ENCODE measurements at places on chromosomes 2 and 18.

GRCh38 chr2:223196331-223196730 lies 144.3 kb downstream of the KCNE4 start:
- no peak for DNase-seq

GRCh38 chr2:182301093-182301492 lies 125.7 kb downstream of the PDE1A start:
- no peak for DNase-seq

DNA sequence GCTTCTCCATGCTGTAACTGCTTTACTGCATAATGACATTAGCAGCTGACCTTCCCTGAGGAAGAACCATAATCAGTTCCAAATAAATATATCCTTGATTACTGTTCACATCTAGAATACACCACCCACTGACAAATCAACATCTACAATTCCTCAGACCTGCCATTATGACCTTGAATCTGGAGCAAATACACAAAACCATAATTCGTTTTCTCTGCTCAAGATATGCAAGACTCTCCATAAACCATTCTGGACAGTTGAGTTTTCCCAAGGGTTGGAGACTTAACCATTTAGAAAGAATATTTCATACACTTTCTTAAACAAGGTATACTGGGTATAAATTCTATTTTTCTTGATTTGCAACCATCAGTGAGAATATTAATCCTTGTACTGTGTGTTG lies 11.8 kb downstream of the C2orf76 start:
- DNase-seq, result no peak

DNA sequence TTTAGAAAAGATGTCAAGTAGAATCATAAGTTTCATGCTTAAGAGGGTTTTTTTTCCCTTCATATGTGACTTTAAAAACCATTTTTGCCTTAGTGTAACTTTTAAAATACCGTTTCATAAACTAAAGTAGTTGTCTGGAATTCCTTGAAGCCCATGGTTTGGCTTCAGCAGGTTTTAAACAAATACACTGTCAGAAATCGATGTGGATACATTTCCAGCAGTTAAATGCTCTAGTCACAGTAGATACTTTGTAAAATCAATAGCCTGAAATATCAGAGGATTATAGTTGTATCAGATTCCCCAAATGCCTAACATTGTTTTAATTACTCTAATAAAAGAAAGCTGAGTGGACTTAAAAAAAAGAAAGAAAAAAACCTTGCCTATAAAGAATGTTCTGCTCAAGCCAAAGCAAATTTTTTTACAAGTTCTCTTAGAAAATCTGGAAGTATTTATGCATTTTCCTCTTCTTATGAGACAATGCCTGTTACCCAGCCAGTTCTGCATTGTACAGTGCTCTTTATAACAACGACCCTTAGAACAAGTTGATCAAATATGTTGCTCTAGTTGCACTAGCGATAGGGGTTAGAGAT lies 260.5 kb downstream of the LTBP1 start:
- no peak for DNase-seq

GRCh38 chr2:212548455-212548819 lies 9.8 kb upstream of the ERBB4 start:
- no peak for DNase-seq

DNA sequence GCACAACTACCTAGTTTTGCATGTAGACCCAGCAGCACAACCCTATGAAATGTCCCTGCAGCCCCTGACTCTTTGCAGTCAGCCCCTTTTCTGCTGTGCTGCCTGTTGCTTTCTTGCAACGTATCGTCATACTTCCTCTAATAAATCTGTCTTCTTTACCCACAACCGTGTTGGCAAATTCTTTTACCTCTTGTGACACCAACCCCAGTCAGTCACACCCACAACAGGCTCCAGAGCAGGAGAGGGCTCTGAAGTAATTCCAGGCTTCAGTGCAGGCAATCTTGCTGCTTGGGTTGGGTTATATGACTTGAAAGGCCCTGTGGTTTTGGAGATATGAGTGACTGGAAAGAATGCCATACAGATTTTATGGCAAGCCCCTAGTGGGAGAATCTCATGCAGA lies 79.1 kb upstream of the KCNH7 start:
- no peak for DNase-seq

GRCh38 chr18:50562686-50563085 lies 2.8 kb downstream of the MAPK4 start:
- DNase-seq, result no peak

GRCh38 chr2:16046649-16047048 lies 106.3 kb downstream of the MYCN start:
- DNase-seq, result no peak

DNA sequence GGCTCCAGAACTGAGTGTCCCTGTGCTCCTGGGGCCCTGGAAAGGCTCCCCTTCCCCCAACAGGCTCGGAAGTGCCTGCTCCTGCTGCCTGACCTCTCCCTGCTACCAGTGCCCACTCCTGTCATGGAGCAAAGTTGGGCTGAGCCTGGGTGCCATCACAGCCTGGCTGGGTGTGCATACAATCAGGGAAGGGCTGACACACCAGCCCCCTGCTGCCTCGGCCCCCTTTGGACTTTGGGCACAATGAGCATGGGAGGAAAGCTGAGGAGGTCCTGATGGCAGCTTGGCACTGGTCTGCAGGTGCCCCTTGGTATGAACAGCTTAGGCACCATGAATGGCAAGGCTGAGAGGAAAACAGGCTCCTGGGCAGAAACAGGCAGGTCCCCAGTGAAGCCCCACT lies 405.0 kb downstream of the PID1 start:
- no peak for DNase-seq

- DNase-seq, result no peak
These were observed 437.7 kb downstream of the SATB2 start for GRCh38 chr2:199019898-199020507.

DNA sequence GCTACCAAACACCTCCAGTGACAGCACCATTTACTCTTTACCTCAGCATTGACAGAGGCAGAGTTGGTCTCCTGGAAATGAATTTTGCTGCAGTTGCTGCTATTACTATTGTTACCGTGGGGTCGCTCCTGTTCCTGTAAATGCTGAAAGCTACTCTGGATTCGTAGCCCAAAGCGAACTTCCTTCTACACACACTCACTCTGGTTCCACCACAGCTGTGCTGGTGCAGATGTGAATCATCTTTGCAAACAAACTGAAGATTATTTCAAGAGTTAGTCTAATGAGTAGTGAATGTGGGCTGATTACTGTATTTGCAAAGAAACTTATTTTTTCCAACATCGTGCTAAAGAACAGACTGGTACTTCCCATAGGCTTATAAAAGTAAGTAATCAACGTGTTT lies 304.0 kb downstream of the LPIN1 start:
- no peak for DNase-seq

GRCh38 chr2:60837123-60837522 lies 44.3 kb upstream of the REL start:
- DNase-seq, result no peak

GRCh38 chr2:79292239-79292957 lies 132.8 kb upstream of the REG3A start:
- no peak for DNase-seq

GRCh38 chr2:59168766-59169165 lies 927.6 kb upstream of the FANCL start:
- DNase-seq, result no peak

GRCh38 chr2:199197448-199197847 lies 260.3 kb downstream of the SATB2 start:
- DNase-seq, result no peak

DNA sequence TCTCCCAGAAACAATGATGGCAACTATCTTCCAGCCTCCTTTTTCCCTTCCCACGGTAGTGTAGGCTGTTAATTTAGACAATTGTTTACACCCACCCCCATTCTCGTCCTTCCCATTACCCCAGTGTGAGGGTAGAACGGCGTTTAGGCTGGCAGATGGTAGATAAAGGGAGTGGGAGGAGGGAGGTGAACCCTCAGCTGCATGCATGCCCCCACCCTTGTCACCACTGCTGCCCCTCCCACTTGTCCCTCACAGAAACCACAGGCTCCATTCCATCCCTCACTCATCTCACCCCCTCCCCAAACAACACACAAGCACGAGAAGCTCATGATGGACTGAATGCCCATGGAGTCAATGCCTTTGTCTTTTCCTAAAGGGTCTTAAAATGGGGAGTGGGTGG lies 107.9 kb upstream of the PARD3B start:
- DNase-seq, result no peak

GRCh38 chr2:239035361-239035814 lies 187.5 kb downstream of the TWIST2 start:
- DNase-seq, result peak; percentile 58

- DNase-seq, result no peak
These were observed 154.1 kb upstream of the RBBP8 start for GRCh38 chr18:22778996-22779395.

DNA sequence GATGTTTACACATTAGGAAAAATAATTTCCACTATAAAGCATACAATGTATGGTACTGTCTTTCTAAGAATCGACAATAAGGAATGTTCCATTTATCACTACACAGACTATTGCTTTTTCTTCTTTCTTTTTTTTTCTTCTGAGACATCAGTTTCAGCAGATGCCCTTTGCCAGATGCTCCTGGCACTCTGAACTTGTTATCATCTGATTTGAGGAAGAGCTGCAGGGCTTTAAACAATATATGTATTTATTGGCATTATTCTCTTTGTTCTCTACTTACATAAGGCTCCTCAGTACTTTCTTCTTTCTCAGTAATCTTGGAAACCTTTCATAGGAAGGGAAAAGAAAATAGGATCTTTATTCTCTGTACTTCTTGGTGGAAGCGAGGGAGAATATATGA lies 45.0 kb upstream of the AGPS start:
- no peak for DNase-seq

DNA sequence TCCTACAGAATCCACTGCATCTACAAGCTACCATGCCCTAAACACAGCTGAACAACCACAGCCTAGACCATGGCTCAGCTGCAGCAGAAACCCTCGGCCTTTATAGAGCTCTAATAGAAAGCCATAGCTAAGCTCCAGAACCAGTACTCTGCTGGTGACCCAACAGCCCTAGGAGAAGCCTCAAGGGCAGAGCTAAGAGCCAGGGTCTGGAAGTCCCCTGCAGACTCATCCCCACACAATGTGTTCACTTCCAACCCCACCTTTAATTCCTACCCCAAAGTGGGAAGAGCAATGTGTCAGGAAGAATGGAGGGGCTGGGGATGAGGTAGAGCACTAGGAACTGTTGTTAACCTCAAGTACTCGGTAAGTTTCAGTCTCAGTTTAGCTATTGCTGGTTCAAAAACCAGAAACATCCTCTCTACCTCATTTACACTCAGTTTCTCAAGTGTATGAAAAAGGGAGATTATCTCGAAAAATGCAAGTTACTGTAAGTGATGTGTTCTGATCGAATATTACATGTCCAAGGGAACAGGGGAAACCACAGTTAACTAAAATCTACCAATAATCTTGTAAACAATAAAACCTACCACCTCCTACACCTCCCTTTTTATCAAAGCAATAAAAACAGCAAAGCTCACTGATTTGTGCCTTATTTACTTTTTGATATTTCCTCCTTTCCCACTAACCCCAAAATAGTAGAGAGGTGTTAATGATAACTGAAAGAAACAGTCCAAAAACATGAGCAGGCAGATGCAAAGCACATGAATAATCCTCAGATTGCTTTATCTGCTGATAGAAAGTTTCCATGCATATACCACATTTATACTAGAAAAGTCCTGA lies 36.2 kb downstream of the THADA start:
- DNase-seq, result no peak

- DNase-seq, result peak; percentile 55
These were observed 172.6 kb downstream of the TCF4 start for GRCh38 chr18:55415258-55415871.

DNA sequence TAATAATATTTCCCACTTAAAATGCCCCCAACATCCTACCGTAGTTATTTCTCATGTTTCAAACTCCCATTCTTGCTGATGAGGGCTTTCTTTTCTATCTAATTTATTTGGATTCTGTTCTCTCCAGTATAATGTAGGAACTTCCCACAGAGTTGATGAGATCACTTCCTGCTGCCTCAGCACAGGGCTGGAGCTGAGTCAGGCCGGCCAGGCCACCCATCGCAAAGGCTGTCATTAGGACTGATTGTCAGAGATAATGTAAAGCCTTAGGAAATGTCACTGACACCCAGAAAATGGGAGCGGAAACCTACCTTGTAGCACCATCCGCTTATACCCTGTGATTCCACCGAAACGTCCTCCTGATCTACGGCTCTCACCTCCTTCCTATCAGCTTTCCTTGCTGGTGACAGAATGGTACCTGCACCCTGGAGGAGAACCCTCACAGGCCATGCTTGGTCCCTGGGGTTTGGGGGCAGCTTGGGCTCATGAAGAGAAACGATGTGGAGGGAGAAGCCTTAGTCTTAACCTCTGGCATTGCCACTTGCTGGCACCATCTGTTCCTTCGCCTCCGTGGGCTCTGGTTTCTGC lies 672.8 kb upstream of the ID2 start:
- DNase-seq, result no peak

DNA sequence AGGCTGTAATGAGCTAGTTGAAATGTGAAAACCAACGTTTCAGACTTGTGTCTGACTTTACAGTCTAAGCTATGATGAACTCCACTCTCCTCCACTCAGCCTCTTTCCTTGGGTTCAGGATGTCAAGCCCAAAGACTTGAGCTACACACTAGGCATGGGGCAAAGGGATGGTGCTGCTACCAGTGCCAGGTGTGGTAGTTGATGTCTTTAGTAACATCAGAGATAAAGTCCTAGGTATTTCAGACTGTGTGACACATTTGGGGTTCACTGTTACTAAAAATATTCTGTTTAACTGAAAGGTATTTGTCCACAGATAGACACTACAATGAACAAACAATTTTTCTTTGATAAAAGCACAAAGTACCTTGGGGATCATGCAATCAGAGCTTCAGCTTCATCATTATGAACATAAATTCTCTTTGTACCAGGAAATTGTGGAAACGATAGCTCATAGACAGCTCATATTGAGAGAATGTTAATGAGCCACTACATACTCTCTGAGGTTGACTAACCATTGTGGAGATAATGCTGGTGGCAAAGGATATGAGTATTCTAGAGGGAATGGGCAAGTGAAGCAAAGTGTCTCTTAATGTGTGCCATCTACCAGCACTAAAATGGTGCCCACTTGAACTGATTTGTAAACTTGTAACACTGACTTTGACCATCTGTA lies 253.7 kb upstream of the THUMPD2 start:
- no peak for DNase-seq

DNA sequence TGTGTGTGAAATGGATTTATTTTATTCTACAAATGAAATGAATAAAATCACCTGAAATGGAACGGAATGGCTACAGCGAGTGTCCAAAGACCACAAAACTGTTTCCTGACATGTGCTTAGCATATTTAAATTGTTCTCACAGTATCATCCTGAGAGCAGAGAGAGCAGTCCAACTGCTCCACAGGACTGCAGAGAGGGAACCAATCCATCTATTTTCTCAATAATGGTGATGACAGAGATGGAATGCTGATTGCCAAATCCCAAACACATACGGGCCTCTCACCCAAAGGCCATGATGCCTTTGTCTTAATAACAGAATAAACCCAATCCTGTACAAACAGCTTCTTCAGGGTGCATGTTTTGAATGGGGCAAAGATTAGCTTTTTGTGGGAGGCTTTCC lies 41.1 kb downstream of the STAT1 start:
- no peak for DNase-seq

DNA sequence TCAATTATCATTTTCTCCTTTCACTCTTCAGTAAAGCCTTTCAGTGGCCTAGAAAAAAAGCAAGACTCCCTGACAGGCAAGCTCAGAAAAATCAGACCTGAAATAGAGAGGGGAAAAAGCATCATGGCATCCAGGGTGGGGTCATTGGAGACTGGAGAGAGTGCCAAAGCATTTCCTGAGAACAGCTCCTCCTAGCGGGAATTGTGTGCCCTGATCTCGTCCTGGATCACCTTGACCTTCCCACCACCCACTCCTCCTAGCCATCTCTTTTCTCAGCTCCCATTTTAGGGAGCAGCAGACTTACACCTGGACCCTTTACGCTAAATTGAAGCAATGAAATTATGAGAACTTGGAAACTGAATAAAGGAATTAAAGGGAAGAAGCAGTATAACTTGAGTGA lies 176.6 kb downstream of the VWC2L start:
- DNase-seq, result no peak
